ENCODE measurements at places on chromosomes 2 and 18.

- no peak for DNase-seq
Observed at GRCh38 chr18:14124689-14125088, 7.5 kb downstream of the ZNF519 start.

- no peak for DNase-seq
Observed at GRCh38 chr2:240455647-240456446, 20.4 kb downstream of the GPC1 start.

GRCh38 chr2:172093416-172094293 lies 8.3 kb downstream of the DLX1 start:
- no peak for DNase-seq

DNA sequence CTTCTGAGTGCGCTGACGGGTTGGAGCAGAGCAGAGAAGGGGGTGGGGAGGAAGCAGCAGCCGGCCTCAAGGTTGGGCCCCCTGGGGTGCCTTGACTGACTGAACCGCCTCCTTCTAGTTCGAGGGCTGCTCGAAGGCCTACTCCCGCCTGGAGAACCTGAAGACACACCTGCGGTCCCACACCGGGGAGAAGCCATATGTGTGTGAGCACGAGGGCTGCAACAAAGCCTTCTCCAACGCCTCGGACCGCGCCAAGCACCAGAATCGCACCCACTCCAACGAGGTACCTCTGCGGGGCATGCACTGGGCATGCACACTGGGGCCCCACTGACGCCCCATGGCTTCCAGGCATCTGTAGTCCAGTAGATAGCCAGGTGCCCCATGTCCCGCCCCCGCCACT lies 246.9 kb downstream of the GLI2 start:
- DNase-seq: no peak

DNA sequence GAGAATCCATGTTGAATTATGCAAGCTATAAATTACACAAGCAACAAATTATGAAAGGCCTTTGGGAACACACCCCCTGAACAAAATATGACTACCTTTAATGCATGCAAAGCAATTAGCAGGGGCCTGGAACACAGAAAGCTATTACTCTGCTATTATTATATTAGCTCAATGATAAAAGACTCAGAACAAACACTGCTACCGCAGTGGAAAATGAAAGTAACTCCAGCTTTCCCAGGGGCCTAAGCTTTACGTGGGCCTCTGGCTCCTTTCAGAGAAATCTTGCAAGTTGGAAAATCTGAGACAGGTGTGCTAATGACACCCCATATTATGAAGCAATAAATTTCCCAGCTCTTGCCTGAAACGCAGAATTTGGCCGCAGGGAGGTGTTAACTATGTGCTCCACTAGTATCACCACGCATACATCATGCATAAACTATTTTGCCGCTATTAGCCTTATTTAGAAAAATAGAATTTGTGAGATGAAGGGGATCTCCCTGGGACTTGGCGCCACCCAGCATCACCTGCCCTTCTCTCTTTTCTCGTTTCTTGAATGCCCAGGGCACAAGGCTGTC lies 321.6 kb upstream of the LYPD1 start:
- DNase-seq: no peak

DNA sequence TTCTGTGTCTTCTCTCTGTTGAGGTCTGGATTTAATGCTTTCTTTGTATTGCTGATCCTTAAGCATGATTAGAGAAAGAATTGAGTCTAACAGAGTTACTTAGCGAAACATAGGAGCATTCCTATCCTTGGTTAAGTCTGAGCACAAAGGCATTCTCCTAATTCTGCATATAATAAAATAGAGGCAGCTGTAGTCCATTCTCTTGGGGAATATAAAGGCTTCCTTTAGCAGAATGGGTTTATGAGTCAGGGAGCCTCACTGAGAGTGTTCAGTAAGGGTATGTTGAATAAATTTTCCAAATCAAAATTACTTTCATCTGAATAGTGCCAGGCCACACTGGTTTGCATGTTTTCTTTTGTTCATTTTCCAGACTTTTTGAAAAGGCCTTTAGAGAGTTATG lies 101.5 kb downstream of the GALNT1 start:
- no peak for DNase-seq

DNA sequence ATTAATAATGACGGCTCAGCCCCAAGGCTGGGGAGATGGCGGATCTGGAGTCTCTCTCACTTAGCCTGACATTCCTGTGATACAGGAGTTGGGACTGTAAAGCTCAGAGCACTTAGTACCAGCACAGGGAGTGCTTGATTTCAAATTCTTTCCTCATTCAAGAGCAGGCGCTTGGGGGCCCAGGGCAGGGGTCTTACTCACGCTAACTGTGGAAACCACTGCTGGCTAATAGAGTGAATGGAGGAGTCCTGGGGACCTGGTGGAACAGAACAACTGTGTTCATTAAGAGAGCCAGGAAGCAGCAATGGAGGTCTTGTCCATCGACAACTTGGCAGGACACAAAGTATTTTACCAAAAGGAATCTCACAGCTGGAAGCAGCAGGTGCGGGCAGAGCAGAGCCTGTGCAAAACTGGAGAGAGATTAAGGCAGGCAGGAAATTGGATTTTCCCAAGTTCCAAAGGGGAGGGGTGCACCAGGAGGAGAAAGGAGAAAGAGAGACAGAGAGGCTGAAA lies 358.9 kb downstream of the TNS1 start:
- DNase-seq: no peak

DNA sequence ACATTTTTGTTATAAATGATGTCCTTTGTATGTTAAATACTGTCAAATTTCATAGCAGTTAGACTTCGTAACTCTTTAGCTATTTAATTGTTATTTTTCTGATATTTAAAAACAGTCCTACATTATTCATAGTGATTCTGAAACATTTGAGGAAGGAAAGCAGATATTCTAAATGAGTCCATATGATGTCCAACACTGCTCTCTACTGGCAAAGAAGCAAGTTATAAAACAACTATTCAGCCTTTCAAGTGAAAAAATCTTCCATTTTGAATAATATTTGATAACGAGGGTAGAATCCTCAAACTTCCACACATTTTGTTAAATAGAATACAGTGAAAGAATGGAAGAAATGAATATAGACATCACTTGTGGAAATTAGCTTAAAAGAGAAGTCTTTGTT lies 220.8 kb downstream of the GULP1 start:
- DNase-seq: no peak

- no peak for DNase-seq
Observed at GRCh38 chr2:222203041-222203440, 95.8 kb downstream of the PAX3 start.

- DNase-seq: no peak
Observed at GRCh38 chr18:30280186-30280585, 762.4 kb downstream of the DSC3 start.

DNA sequence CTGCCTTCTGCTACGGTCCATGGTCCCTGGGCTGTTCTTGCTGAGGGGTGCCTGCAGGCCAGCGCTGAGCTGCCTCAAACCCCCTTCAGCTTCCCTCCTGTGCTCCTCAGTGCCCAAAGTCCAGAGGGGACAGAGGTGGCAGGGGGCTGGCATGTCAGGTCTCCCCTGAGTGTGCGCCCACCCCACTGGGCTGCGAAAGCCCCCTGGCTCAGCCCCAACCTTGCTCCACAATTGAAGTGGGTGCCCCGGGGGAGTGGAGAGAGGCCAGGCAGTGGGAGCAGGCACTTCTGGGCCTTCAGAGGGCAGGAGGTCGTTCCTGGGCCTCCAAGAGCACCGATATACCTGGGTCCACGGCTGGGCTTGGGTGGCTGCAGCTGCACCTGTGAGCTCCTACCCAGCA lies 548.7 kb upstream of the FAM98A start:
- DNase-seq: no peak

GRCh38 chr2:172039011-172039704 lies 39.4 kb downstream of the METAP1D start:
- no peak for DNase-seq

GRCh38 chr2:154143105-154143504 lies 271.4 kb downstream of the GALNT13 start:
- DNase-seq: no peak

DNA sequence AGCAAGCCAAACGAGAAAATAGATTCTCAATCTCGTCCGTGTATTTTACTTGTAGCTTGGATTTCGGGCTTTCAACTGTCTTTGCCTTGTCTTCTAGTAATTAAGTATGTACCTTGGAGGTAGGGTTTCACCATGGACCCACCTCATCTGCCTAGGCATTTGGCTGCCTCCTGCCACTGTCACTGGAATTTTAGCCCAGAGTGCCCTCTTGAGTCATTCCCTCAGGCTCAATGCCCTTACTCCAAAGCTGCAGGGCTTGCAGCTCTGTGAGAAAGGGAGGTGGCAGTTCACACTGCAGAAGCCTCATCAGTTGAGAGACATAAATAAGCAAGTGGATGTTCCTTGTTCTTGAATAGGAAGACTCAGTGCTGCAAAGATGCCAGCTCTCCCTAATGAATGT lies 89.6 kb downstream of the VSNL1 start:
- no peak for DNase-seq

DNA sequence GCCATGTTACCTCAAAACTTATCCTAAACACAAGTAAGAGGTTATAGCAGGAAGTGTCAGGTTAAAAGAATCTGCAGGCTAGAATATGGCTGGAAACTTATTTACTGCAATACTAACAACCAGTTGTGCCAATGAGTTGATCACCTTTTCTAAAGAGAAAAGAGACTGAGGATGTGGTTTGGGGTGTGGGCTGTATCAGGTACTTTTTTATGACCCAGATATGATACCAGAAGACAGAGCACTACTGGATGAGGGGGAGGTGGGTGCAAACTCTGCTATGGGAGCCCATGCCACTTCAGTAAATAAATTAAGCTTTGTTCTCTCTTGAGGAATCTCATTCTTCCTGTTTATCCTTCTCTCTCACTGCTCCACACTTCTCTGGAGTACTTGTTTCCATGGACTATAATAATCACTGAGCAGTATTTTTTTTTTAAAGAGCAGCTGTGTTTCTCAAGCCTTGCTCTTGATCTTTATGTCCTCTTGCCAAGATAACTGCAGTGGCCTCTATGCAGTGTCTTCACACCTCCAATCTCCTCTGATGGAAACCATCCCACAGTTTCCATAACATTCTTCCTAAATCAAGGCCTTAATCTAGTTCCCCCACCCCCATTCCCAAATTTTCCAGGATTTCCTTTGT lies 51.2 kb upstream of the NOSTRIN start:
- no peak for DNase-seq

GRCh38 chr18:32346671-32347070 lies 124.0 kb downstream of the GAREM1 start:
- DNase-seq: no peak
